Hematopoietic multipotent progenitor cell (in vitro differentiated cells): ENCODE measurements at places on chromosomes 1 and 21.

DNA sequence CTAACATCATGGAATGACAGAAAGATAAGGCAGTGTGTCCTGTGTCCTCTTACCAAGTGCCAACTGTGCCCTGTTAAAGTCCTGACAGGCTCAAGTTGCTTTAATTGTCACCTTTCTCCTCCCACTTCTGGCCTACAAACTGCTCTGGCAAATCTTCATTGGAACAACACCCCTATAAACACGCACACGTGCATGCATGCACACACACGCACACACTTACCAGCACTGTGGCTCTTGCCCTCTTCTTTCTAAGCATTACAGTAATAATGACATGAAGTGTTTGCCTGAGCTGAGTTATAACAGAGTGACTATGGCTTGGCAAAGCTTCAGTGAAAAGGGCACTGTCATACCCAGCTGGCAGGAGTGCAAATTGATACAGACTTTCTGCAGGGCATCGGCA lies 82.3 kb upstream of the SYT6 start:
- no peak for DNase-seq

DNA sequence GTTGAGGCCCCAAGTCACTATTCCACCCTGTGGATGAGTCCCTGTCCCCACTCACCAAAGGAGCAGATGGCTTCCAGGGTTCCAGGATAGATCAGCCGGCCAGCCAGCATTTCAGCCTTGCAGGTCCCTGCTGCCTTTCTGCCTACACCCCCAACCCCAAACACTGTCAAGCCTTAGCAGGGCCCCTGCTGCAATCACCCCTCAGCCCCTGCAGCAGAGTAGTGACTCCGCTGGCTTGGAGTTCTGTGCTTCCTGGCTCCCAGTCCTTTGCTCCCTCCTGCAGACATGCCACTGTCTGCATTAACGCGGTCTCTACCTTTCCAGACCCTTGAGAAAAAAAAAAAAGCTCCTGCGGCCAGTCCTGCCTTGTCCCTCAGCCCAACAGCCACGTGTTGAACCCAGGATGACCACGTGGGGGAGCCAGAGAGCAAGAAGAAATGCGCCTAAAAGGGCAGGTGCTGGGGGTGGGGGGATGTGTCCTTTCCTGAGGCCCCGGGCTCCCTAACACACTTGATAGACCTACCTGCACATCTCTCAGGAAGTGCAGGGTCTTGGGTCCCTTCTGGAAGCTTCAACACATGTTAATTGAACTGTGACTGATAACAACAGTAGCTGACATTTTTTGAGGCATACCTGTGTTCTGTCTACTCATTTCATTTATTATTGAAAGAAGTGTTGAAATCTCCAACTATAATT lies 37.4 kb downstream of the RASSF5 start:
- peak; percentile 60 for DNase-seq

DNA sequence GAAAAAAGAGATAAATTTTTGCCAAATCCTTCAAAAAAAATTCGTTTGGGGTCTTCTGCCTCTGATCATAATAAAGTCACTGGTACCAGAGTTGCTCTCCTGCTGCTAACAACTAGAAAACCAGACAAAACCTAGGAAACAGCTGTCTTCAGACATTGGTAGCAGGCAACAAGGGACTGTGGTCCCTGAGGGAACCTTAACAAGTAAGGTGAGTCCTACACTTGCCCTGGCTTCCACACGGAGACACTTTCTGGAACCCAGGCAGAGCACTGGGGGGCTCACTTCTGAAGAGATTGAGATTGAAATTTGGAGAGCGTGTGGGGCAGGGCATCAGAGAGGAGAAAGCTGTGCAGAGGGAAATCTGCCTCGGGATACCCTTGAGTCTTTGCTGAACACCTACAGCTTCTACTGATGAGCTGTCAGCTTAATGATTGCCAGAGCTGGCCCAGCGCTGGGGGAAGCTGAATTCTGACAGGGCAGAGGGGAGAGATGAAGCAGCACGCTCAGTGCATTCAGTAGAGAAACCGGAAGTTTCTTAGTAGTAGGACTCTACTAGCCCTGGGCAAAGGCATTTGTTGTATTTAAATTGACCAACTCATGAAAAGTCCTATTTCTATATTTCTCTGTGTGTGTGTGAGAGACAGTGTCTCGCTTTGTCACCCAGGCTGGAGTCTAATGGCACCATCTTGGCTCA lies 18.5 kb upstream of the FAM89A start:
- DNase-seq: no peak

DNA sequence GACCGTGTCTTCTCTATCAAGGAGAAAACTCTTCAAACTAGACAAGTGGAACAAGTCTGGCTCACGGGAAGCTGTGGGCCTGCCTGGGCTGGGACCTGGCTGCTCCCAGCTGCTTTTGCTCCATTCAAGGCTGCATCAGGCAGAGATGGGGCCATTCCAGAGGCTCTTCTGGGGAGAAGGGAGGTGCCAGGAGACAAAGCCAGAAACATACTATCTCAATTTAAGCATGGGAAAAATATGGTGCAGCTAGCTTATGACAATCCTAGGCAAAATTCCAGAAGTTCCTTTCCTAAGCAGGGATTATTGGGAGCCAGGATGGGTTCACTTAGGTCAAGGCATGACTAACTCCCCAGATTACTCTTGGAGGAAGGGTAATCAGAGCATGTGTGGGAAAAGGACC lies 90.8 kb upstream of the SLC2A1 start:
- no peak for DNase-seq

GRCh38 chr21:25790878-25791204 lies 56.1 kb downstream of the GABPA start:
- no peak for DNase-seq

- no peak for DNase-seq
Observed at GRCh38 chr1:199721001-199721400, 306.5 kb upstream of the NR5A2 start.
